ENCODE measurements at places on chromosomes 16 and 17.

GRCh38 chr16:84117494-84117843, 727 bp upstream of the MBTPS1 start:
- peak; percentile 11 for DNase-seq

DNA sequence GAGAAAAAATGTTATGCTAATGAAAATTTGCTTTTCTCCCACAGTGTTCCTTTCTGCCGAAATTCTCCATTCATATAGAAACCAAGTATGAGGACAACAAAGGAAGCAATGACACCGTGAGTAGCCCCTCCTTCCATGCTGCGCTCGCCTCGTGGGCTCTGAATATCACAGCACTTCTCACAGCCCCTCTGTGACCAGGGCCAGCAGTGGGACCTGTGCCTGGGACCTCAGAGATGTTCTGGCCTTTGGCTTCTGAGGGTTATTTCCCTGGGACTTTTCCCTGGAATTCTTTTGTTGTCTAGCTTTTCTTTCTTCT, 139.6 kb upstream of the NOL11 start:
- no peak for DNase-seq

DNA sequence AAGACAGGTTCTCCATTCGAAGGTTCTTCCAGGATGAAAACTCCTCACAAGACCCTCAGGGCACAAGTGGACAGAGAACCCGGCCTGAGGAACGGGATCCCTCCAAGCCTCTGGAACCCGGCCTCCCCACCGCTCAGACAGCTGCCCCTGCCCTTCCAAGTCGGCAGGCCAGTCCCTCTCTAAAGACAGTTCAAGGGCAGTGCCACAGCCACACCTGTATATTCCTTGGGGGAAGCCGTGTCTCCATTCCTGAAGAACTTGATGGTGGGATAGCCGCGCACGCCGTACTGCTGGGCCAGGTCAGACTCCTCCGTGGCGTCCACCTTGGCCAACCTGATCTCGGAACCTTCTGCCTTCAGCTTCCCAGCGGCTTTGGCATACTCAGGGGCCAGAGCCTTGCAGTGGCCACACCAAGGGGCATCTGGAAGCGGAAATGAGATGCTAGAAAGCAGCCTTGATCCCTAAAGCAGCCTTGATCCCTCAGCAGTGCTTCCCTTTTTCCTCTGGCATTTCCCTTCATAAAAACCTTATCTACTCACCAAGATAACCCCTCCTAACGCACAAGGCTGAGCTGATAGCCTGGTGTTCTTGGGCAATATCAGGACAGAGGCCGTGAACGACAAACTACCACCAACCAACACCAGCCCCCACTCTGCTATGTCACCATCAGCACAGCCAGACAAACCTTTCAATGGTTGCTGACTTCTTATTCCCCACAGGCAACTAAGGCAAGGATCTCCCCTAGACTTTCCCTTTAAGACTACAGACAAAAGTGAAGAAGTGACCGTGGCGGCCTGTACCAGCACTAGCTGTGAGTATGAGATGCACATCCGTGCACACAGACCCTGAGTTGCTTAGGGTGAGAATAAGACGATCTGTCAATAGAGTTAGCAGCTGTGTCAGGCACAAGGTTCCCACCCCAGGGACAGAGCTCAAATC, 1.1 kb downstream of the P4HB start:
- DNase-seq = no peak

DNA sequence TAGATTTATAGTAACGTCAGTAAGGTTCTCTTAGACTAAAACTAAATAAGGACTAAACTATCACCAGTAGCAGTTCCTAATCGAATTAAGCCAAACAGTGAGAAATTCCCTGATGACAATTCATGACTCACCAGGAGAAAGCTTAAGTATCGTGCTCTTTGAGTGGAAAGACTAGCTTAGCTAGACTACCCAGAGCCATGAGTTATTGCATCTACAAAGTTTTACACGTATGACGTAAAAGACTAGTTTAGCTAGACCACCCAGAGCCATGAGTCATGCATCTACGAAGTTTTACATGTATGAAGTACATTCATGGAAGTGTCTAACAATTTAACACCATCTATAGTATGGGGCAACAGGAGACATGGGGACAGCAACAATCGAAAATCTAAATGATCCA, 36.6 kb downstream of the UBE2G1 start:
- DNase-seq = peak; percentile 91

DNA sequence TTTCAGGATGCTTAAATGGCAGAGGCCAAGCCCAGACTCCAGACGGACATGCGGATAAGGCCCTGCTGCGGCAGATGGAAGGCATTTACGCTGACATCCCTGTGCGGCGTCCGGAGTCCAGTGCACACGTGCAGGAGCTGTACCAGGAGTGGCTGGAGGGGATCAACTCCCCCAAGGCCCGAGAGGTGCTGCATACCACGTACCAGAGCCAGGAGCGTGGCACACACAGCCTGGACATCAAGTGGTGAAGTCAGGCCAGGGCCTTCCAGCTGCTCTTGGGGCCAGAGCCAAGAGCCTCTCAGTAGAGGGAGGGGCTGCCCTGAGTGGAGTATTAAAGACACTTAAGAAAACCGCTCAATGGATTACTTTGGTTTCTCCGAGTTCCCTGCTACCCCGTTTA, 29.4 kb downstream of the NARF start:
- no peak for DNase-seq

- no peak for DNase-seq
Observed at GRCh38 chr16:85679870-85680269, 8.9 kb downstream of the GINS2 start.

DNA sequence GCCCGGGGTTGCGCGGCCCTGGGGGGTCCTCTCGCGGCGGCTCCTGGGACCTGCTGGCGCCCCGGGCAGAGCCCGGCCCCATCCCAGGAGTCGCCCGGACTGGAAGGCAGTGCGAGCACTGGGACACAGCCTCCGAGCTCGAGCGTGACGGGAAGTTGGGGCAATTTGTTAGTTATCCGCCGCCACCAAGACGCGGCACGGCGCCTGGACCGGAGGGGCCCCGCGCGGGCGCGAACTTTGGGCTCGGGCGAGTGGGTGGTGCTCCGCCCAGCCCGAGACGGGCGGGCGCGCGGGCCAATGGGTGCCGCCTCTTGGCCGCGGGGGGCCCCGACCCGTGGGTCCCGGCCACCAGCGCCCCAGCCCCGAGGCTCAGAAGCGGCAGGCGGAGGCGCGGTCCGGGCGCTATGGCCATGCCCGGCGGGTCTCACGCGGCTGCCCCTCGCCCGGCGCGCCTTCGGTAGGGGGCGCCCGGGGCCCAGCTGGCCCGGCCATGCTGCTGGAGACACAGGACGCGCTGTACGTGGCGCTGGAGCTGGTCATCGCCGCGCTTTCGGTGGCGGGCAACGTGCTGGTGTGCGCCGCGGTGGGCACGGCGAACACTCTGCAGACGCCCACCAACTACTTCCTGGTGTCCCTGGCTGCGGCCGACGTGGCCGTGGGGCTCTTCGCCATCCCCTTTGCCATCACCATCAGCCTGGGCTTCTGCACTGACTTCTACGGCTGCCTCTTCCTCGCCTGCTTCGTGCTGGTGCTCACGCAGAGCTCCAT, at the start of gene ADORA2B:
Gene ADORA2B, plus strand, starts transcription at position 372 of the 768 bp plus-strand sequence. Its CDS starts 119 bp downstream, at position 491.
- peak; percentile 71 for DNase-seq

Data from RWPE1 (cell line).